ENCODE measurements at places on chromosomes 13 and 19.

DNA sequence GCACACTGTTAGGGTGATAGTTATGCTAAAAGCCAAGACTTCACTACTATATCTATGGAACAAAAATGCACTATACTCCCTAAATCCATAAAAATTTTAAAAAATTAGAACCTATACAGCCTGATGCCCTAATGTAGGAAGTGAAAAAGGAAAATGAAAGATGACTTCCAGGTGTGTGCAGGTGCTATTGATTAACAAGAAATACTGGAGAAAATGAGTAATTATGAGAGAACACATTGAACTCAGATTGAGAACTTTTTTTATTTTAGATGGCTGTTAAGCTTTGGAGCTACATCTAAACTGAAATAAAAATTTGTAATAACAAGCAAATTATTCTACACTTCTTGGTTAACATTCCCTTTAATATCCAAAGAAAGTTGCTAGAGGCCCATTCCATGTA lies 1015.7 kb downstream of the PCDH9 start:
- DNase-seq, result no peak

DNA sequence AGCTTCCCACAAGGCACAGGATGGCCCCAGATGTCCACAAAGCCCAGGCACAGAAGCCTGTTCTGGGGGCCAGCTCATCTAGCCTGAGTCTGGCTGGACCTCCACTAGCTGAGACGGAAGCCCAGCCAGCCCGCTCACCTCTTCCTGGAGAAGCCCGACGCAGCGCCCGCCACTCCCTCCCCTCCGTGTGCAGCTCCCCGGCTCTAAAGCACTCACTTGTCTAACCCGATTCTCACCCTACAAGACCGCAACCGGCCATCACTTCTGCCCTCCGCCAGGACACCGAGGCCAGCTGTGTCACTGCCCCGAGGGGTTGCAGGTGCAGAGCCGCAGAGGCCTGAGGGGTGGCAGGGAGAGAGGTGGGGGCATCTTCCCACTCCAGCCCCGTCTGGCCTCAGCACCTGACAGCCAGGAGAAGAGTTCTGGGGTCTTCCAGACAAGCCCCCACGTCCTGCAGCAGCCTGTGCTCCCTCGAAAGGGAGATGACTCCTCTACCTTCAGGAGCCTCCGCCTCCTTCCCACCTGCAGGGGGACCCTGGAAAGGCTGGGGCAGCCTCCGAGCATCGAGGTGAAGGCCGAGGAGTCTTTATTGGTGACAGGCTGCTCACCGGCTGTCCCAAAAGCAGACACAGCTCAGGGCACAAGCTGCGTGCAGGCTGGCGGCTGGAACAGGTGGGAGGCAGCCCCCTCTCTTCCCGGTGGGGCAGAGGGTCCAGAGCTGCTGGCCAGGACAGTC lies 5.9 kb upstream of the DIRAS1 start:
- DNase-seq, result no peak

- no peak for DNase-seq
Observed at GRCh38 chr19:10432736-10433130, 12.4 kb downstream of the PDE4A start.

DNA sequence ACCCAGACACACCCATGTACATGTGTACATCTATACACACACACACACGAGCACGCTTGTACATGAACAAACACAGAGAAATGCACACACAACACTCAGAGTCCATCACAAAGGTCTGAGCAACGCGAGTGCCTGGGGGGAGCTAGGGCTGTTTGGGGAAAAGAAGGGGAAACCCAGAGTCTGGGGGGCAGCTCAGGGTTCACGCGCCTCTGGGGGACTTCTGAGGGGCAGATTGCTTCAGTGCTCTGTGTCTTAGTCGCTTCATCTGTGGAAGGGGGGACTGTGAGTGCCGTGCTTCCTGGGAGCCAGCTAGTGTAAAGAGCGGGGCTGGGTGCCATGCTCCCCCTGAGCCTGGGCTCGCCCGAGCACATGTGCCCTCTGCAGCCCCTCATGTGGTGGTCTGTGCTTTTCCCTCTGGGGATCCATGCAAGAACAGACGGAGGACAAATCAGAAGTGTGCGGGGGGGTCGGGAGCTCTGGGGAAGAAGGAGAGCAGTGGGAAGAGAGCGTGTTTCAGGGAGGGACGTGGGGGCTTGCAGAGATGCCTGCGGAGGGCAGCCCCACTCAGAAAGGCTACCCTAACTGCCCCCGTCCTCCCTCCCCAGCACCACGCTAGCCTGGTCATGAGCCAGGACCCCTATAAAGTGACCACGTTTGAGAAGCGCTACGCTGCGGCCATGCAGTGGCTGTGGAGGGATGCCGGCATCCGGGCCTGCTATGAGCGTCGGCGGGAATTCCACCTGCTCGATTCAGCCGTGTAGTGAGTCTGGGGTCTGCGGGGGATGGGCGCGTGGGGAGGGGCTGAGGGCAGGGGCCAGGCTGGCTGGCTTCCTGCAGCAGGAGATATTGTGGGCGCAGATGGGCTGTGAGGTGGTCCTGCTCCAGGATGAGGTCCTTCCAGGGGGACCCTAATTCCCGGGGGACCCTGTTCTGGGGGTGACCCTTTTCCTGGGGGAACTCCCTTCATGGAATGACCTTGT lies 14.0 kb downstream of the GNA15 start:
- DNase-seq, result no peak

DNA sequence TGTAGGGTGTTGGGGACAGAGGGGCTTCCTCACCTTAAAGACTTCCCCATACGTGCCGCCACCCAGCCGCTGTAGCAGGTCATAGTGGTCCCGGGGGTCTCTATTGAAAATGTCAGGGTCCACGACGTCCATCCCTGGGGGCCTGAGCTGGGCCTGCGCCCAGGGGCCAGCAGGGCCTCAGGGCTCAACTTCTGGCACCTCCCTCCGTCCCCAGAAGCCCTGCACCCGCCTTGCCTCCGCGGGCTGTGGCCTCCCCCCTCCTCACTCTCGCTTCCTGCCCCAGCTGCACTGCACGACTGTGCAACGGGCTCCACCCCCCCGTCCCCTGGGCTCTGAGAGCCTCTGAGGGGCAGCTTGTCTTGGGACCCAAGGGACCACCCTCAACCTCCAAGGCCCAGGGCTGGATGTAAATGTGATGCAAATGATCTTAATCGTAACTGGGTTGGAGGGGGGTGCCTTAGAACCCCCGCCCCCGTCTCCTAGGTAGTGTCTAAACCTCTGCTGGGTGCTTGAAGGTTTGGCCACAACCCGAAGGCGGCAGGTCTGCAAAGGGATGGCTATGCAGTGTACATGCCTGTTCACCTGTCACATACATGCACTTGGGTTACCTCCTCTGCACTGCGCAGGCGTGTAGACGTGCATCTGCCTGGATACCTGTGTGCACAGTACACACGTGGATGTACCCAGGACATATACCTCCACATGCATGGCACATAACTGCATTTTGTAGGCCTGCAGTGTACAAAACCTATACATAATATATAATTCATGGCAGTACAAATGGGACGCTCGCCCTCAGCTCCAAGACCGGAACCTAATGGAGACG lies at the start of gene MAP4K1:
MAP4K1 (minus strand) TSS at position 190 of the 826 bp plus-strand sequence; CDS start at position 132, 58 bp downstream.
- no peak for DNase-seq

- peak; percentile 53 for DNase-seq
Observed at GRCh38 chr13:111973186-111973585, 93.8 kb upstream of the SOX1 start.

DNA sequence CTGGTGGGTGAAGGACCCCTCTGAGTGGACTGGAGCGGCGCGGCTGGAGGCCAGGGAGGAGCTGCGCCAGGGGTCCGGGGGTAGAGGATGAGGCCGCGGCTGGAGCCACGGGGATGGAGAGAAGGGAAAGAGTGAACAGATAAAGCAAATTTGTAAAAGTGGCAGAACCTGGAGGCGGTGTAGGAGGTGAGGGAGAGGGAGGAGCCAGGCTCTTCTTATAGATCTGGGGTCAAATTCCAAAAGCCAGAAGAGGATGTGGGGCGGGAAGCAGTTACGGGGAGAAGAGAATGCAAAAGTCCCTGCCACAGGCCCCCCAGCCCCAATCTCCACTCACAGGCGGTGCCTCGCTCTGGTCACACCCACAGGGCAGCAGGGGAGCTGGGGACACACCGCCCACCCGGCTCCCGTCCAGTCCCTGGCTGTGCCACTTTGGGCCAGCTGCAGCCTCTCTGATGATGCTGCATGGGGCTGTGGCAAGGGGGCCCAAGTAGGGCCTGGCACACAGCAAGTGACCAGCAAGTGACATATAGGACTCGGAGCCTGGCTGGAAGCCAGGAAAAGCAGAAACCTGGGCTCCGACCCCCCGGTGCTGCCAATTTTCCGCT lies 11.1 kb downstream of the LRRC4B start:
- DNase-seq, result no peak

GRCh38 chr19:46812977-46813838 lies 24.8 kb upstream of the SLC1A5 start:
- DNase-seq, result no peak

GRCh38 chr19:7831452-7831851 lies 1.4 kb downstream of the EVI5L start:
- DNase-seq, result no peak

DNA sequence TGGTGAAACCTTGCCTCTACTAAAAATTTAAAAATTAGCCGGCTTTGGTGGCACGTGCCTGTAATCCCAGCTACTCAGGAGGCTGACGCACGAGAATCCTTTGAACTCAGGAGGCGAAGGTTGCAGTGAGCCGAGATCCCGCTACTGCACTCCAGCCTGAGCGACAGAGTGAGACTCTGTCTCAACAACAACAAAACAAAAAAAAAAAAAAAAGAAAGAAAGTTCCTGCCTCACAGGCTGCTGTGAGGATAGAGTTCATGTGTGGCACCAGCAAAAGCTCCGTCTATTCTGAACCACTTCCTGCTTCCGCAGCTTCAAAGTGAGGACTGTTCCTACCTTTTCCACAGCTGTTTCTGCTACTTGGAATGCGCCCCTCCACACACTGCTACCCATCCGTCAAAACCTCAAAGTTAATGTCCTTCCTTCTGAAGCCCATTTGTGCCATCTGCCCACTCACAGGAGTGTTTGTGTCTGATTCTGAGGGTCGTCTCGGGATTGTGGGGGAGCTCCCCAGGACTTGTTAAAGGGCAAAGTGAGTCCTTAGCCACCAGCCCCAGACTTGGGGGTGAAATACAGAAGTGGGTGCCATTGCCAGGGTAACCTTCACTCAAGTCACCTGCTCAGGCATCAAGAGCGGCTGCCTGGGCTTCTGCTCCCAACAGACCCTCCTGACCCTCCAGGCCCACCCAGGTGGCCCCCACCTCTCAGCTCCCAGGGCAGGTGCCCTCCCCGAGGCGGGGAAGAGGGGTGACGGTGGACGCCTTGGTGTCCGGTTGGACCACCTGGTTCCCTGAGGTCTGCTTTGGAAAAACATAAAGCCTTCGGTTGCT lies 2.9 kb downstream of the MFSD12 start:
- no peak for DNase-seq

- DNase-seq, result no peak
Observed at GRCh38 chr13:33182729-33183128, 102.8 kb downstream of the STARD13 start.

DNA sequence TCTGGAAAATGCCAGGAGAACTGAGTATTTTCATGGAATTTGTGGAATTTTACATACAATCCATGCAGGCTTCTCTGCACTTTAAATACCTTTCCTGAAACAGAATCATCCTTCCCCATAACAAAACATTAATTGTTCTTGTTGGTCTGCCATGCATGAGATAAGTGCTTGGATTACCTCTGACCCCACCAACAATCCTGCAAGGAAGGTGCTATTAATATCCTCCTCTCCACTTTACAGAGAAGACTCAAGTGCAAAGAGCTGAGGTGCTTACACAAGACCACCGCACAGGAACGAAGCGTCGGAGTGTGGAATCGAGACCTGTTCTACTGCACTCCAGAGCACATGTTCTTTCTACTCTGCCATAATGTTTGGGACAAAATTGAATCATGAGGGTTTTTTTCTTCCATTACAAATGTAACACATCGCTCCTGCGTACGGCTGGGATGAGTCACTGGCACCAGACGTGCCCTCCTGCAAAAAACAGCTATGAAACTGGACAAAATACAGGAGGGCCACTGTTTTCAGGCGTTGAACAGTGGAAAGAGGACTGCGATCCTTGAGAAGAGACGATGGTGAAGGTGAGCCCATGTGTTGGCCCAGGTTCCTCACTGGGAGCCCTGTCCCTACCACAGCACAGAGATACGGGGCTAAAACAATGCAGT lies 12.9 kb upstream of the LRRC4B start:
- no peak for DNase-seq

DNA sequence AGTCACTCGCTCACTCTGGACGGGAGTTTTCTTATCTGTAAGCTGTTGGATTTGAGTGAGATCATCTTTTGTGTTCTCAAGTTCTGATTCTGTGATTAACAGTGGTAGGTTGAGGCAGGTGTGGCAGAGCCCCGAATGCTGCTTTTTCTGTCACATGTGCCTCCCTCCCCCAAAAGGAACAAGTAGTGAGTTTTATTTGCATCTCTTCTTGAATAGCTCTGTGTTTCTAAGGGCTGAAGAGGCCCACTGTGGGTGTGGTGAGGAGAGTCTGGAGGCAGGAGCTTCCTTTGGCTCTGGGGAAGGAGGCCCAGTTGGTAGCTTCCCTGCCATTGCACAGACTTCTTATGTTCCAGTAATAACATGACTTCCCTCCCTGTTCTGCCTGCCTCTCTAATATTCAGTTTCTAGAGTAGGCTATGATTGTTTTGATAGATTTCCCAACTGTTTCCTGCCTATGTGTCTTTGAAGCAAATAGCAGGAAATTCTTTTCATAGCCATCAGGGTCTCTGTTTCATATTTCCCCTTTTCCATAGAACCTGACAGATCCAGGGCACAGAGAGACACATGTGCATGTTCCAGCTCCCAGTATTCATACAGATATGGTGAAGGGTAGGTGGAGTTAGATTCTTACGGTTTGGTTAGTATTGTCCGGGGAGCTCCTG lies 23.9 kb upstream of the CXCL17 start:
- DNase-seq, result no peak

- no peak for DNase-seq
Observed at GRCh38 chr19:39413272-39413910, 922 bp downstream of the PLEKHG2 start.

DNA sequence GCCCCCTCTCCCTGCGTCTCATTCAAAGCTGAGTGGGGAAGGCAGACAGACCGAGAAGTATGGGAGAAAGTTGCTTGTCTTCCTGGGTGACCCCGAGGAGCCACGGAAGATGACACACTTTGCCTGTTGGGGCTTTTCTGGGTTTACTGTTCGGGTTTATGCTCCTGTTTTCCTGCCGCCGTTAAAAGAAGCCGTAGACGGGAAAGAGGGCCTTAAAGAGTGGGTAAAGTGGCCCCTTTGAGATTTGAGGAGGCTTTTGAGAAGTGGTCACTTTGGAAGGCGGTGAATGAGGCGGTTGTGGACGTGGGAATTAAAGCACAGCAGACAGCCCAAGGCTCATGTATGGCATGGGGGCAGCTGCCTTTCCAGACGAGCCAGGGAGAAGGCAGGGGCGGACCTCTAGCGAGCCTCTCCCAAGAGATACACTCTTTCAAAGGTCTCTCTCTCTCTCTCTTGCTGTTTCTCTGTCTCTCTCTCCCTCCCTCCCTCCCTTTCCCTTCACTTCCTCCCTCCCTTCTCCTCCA lies 493 bp upstream of the LHFPL6 start:
- peak; percentile 3 for DNase-seq

DNA sequence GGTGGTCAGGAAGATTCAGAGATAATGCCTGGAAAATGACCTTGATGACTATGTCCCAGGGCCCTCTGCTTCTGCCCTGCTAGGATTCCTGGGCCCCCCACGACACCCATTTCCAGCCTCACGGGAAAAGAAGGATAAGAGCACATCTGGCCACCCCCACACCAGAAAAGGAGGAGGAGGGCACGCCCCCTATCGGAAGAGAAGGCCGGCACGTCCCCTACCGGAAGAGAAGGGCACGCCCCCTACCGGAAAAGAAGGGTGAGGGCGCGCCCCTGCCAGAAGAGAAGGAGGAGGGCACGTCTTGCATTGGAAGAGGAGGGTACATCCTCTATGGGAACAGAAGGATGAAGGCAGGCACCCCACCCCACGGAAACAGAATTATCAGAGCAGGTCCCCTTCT lies 84.3 kb downstream of the IER2 start:
- no peak for DNase-seq
